ENCODE measurements at places on chromosomes 4 and X.

DNA sequence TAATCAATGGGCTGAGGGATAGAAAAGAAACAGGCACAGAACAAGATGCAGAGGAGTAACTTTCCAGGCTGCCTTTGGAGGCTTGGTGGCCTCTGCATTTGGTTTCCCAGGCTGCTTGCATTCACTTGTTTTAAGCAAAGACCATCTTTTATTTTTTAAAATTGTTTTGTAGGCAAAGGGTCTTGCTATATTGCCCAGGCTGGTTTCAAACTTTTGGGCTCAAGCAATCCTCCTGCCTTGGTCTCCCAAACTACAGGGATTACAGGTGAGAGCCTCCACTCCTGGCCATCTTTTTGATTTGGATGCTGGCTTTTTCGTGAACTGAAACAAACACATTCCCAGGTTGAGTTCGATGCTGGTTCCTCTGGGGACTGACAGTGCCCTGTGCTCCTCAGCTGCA, 74.1 kb downstream of the SLC9A6 start:
- DNase-seq = no peak

- DNase-seq = no peak
Observed at GRCh38 chr4:99816545-99817308, at the start of gene DAPP1. Gene DAPP1, plus strand, starts transcription at chr4:99816827. Its CDS starts 87 bp downstream, at chr4:99816914.

- DNase-seq = no peak
Observed at GRCh38 chr4:7981738-7982394, 42.2 kb upstream of the AFAP1 start.

GRCh38 chr4:73948990-73949706, 32.7 kb downstream of the PF4 start:
- no peak for DNase-seq

DNA sequence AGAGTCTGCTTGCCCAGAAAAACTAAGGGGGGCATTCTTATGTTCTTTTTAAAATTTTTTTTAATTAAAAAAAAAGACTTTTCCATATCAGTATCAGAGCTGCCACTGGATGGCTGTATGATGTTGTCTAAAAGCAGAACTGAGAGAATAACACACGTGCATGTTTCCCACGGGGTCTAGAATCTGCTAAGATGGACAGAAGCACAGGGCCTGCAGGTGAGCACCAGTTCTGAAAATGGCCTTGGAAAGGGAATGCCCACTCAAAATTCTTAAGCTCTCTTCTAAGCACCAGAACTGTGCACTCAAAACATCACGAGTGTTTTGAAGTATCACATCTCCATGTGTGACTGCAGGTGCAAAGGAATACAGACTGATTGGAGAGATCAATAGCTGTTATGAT, 61.1 kb downstream of the ARAP2 start:
- DNase-seq = no peak

GRCh38 chr4:120886191-120886590, 36.3 kb downstream of the PRDM5 start:
- DNase-seq = no peak

DNA sequence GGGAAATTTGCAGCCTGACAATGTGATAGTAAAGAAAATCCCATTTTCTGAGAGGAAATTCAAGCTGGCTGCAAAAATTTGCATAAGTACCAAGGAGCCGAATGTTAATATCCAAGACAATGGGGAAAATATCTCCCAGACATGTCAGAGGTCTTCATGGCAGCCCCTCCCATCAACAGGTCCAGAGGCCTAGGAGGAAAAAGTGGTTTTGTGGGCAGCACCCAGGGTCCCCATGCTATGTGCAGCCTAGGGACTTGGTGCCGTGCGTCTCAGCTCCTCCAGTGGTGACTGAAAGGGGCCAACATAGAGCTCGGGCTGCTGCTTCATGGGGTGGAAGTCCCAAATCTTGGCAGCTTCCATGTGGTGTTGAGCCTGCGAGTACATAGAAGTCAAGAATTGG, 6.3 kb upstream of the UGDH start:
- DNase-seq = no peak

DNA sequence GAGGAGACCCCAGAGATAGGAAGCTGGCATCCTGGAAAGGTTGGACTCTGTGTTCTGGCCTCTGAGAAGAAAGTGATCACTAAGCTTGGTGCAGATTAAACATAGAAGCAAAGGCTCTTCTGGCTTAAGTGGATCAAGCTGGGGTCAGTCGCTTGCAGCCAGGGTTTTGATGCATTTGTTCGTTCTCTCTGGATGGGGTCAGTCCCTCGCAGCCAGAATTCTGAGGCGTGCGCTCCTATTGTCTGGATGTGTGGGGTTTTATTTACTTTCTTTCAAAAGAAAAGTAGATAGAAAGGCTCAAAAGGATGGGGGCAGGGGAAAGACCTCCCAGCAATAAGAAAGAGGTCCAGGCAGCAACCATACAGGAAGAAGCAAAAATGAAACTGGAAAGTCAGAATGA, 152.6 kb downstream of the DHRSX start:
- no peak for DNase-seq

GRCh38 chr4:48369248-48369647, 27.9 kb downstream of the SLAIN2 start:
- peak; percentile 41 for DNase-seq

- DNase-seq = no peak
Observed at GRCh38 chr4:114791976-114792375, 193.4 kb downstream of the UGT8 start.

GRCh38 chr4:73392936-73393335, 11.2 kb upstream of the ALB start:
- DNase-seq = no peak

DNA sequence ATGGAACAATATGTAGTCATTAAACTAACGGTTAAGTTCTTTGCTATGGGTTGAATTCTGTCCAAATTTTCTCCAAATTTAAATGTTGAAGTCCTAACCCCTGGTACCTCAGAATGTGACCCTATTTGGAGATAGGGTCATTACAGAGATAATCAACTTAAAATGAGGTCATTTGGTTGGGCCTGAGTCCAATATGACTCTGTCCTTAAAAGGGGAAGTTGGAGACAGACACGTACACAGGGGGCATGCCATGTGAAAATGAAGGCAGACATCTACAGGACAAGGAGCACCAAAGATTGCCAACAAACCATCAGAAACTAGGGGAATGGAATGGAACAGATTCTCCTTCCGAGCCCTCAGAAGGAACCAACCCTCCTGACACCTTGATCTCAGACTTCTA, 492.0 kb upstream of the FTHL17 start:
- DNase-seq = no peak

DNA sequence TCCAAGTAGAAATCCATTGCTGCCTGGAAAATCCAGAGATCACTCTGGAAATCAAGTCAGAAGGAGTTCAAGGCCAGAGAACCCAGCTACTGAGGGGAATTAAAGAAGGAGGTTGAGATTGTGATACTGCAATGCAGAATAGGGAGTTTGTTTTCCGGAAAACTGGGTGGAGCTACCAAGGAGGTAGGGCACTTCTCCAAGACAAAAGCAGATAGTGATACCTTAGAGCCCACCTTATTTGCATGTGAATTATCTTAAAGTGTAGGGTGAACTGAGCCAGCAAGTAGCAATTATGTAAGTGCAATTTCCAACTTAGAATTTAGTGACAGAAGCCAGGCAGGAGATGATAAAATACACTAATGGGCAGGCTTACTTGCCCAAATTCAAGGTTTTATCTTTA, 178.9 kb downstream of the MID1 start:
- DNase-seq = no peak

- peak; percentile 13 for DNase-seq
Observed at GRCh38 chrX:153662266-153662665, 11.3 kb downstream of the PNCK start.

- no peak for DNase-seq
Observed at GRCh38 chr4:163263606-163264005, 68.8 kb downstream of the NPY1R start.

GRCh38 chr4:84799318-84799717, 167.2 kb downstream of the WDFY3 start:
- DNase-seq = peak; percentile 23

DNA sequence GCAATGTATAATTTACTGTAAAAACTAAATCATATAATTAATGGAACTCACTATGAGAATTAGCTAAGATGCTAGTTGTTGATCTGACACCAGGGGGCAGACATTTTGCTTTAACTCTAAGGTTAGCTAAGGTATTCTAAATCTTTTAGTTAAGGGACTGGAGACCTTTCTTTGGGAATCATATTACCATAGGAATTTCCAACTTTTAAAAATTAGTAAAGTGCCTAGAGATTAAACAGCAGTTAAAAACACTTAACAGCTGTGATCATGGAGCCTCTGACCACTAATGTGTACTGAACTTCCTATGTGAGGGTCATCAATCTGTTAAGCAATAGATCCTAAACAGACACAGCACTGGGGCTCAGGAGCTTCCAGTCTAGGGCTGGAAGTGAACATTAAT, 226.6 kb downstream of the NSUN7 start:
- peak; percentile 49 for DNase-seq

GRCh38 chrX:5176766-5177165, 1051.9 kb downstream of the NLGN4X start:
- DNase-seq = no peak

DNA sequence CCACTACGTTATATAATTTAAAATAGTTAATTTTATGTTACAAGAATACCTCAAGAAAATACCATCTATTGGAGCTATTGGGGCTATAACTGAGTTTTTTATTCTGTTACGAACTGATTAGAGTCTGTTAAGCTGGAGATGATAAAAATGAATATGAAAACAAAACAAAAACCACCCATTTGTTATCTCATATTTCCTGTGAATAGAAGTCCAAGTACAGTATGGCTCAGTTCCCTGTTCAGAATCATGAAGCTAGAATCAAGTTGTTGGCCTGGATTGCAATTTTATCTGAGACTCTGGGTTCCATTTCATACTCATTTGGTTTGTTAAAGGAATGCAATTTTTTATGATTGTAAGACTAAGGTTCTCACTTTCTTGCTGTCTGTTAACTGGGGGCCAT, 319.1 kb upstream of the PCDH18 start:
- DNase-seq = no peak

GRCh38 chr4:164304101-164304639, 449.8 kb upstream of the SMIM31 start:
- DNase-seq = no peak

DNA sequence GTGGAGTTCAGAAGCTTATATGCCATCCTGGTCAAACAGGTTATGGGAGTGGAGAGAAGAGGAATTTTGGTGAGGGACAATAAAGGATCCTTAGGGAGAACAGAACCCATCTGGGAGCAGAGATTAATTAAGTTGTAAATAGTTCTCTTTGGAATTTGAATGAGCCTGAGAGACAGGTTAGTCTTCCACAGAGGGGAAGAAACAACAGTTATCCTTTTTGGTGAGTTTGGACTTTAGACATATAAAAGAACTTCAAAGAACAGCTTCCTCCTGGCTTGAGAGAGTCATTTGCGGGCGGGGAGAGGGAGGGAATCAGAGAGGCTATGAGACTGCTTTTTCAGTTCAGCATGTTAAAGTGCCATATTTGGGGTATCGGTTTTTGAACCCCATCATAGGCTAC, 793.3 kb upstream of the MAGEB2 start:
- no peak for DNase-seq

DNA sequence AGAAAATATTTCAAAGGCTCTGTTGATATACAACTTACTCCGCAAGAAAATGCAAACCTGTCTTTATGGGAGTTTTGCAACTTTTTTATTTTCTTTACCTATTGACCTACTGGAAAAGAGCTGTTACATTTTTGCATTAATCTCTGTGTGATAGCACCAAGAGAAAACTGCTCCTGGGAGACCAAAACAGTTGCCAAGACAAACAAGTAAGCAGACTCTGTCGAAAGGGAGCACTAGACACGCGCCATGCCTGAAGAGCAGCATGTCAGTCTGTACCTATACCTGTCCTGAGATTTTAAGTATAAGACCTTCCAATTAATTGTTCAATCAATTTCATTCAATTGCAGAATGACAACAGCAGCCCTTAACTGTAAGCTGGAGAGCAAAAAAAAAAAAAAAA, 56.0 kb upstream of the TECRL start:
- peak; percentile 3 for DNase-seq

All from iris pigment epithelial cell (primary cell).